ENCODE measurements at places on chromosomes 2 and 18.

DNA sequence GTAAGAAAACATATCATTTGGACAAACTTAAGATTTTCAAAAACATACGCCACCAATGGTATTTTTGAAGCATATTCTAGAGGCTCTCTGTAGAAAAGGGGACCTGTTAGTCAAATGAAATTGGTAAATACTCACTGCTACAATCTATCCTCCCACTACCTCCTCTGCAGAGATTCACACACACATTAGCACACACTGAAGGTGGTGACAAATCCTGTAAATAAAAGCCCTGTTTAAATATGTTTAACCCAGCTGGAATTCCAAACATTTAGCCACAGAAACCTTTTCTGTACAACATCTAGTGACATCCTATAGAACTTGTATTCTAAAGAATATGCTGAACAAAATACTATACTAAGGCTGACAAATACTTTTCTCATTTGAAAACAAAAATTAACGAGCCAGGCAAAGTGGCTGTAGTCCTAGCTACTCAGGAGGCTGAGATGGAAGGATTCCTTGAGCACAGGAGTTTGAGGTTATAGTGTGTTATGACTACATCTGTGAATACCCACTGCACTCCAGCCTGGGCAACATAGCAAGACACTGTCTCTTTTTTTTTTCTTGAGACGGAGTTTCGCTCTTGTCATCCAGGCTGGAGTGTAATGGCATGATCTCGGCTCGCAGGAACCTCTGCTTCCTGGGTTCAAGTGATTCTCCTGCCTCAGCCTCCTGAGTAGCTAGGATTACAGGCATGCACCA, 25.9 kb downstream of the ALS2 start:
- DNase-seq = no peak

DNA sequence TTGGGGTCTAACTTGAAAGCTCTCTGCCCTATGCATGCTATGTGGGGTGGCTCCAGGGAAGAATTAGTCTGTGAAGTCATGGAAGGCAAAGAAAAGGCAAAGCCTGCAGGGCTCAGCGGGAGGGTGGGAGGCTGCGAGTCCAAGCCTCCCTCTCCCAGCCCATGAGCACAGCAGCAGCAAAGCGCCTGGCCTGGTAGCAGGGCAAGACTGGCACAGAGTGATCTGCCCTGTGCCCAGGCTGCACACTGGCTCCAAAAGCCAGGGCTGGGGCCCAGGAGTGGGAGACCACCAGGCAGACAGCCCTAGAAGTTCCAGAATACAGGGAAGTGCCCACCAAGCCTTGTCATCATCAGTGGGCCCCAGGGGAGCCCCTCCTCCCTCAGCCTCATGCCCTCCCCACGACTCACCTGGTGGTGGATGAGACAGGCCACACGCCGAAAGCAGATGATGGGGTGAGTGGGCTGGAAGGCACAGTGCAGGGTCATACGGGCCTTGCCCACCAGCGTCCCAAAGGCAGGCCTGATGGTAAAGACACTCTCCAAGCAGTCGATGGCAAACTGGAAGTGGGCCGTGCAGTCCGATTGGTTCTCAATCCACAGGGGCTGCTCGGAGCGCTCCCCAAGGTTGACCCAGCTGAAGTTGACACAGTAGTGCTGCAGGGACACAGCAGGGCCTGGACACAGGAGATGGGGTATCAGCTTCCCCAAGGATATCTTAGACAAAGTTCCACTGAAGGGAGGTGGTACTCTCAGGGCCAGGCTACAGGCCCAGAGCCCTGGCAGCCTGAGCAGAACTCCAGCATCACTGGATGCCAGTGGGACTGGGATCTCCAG, 12.1 kb downstream of the CFAP65 start:
- no peak for DNase-seq

DNA sequence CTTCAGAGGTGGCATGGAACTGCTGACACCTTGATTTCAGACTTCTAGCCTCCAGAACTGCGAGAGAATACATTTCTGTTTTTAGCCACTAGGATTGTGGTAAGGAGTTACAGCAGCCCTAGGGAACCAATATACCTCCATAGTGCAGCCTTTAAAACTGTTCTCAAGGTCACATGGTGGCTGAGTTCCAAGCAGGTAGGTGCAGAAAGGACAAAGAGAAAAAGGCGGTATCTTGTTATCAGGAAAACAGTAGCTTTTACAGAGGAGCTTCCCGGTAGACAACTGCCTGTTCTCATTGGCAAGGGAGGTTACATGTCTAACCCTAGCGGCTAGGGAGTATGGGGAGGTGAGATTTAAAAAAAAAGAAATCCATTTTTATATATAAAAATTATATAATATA, 96.2 kb upstream of the BCL2L11 start:
- DNase-seq = no peak

GRCh38 chr2:121501031-121501430, 29.6 kb upstream of the RNU4ATAC start:
- DNase-seq = no peak

DNA sequence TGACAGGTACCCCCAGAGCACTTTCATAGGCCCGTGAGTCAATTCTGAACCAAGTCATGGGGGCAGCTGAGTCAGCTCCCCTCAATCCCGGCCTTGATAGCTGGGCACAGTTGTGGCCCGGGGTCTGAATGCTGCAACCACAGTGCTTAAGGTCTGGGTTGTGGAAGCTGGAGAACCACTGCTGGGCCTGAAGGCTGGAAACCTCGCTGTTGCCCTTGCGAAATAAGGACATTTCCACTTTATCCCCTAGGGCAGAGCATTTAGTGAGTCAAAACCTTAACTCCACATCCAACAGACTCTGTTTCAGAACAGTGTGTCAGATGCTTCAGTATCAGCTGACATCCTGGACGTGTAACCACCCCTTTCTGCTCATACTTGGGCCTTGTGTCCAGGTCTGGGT, 58.6 kb downstream of the SP110 start:
- DNase-seq = no peak

DNA sequence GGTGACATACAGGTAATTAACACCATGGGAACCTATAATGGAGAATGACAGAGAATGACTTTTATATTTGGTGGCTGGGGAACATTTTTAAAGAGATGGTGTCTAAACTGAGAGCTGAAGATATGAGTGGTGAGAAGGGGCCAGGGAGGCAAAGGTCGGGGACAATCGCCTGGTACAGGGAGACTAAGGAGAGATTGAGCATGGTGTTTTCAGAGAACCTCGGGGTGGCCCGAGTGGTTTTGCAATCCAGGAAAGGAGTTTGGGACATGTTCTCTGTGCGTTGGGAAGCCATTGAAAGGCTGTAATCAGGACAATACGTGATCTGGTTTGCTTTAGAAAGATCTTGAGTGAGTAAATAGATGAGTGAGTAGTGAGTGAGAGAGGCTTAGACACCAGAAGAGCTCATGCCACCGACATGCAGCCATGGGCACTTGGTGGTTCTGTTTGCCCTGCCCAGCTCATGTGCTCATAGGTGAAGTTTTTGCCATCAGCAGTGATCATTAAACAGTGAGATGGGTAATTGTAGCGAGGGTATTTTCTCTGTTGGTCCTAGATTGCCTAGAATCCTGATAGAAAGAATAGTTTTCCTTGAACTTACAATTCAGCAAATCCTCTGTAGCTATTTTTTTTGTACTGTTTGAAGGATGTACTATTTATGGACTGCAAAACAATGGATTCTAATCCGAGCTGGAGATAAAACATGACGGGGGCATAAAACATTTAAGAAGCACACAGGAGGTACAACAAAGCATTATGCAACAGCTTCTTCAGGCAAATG, 114.7 kb downstream of the SH3RF3 start:
- no peak for DNase-seq

GRCh38 chr2:236440110-236440881, 129.3 kb upstream of the ACKR3 start:
- DNase-seq = no peak

GRCh38 chr18:37253394-37254235, 312.0 kb downstream of the CELF4 start:
- DNase-seq = no peak

DNA sequence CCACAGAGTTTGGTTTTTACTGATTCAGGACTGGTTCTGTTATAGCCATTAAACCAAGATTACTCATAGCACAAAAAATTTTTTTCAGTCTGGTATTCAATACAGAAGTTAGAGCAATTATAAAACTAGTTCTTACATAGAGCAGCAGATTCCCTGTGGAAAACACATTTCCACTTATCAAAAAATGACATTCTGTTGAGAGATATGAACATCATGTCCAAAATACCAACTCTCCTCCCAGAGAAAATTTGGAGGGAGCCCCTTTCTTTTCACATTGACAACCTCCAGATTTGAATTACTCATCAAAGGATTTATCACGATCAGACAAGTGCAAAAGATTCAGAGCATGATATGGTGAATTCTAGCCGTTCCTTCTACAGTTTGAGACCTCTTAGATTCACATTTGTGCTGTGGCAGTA, 126.8 kb upstream of the SERPINE2 start:
- no peak for DNase-seq

DNA sequence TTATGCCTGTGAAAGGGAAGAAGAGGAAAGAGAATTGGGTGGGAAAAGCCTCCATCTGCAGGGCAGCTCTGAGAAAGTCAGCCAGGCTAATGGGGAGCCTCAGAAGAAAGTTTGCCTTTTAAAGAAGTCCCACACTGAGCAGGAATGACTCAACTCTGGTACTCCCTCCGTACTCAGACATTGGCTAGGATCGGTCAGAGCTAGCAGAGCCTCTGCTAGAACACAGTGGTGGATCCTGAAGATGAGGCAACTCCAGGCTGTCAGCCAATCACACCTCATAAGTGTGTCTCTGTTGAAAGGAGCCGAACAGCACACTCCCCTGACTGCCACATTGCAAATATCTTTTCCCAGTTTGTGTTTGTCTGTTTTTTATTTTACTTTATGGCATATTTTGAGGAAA, 96.9 kb downstream of the HNRNPLL start:
- DNase-seq = no peak

DNA sequence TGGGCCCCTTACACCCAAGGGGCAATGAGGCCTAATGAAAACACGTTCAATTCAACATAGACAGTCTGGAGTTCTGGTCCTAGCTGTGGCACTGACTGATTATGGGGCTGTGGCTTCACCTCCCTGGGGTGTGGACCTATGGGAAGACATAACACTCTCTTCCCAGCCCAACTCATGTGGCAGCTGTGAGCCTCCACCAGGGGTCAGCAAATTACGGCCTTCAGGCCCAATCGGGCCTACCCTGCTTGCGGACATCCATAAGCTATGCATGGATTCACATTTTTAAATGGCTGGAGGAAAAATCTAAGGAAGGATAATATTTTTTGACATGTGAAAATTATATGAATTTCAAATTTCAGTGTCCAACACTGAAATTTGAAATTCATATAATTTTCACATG, 101.3 kb downstream of the LOXHD1 start:
- peak; percentile 10 for DNase-seq

- no peak for DNase-seq
These were observed 34.2 kb downstream of the SCTR start for GRCh38 chr2:119490106-119490505.

DNA sequence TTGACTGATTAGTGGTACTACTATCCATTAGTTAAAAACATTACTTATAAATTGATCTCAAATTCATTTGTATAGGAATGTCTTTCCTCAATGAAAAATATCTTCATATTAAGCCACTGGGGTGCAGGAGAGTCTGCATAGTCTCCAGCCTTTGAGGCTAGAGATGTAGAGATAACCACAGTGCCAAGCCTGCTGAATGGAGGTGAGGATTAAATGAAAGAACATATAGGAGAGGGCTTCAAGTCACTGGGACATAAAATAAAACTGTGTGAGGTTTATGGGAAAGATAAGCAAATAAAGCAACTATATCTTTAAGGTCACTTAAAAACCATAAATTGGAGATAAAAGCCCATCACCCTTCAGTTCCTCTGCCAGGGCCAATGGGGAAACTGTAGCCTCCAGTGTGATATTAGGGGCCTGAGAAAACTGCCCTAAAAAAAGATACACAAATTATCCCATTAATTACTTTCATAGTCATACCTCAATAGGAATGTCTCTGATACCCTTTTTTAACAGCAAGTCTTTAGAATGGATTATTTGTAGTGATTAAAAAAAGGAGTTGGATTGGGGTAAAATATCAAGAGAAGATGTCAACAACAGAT, 27.6 kb downstream of the GALNT3 start:
- DNase-seq = no peak

GRCh38 chr18:7633171-7633570, 66.1 kb downstream of the PTPRM start:
- DNase-seq = no peak

- no peak for DNase-seq
These were observed 68.6 kb downstream of the SMIM21 start for GRCh38 chr18:75358928-75359327.

- no peak for DNase-seq
These were observed 179.6 kb upstream of the ALKAL2 start for GRCh38 chr2:467543-467891.

GRCh38 chr18:63336366-63337099, 17.0 kb upstream of the BCL2 start:
- no peak for DNase-seq

DNA sequence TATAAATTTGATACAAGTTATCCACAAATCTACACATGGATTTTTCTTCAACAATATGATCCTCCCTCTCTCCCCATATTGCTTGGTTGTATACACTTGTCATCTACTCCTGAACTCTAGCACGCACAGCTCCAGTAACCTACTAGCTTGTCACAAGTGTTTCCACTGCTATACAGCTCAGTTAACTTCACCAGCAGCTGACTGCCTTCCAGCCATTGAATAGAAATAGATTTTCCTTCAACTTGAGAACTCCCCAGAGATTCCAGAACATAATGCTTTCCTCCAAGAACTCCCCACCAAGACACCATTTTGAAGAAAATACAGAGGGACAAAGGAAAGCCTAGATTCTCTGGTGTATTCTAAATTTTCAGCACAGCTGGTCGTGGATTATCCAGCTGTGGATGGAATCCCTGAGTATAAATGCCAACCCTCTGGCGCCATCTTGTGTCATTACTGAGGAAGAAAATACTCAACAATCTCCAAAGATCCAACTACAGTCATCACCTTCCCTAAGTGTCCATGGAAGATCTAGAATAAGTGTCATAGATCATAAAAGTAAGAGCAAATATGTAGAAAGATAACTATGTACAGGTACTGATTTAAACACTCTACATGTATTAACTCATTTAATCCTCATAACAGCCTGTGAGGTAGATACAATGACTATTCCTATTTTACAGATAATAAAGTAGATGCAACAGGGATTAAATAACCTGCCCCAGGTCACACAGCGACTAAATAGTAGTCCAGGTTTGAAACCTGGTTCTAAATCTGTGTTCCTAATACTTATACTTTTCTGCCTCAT, 156.7 kb downstream of the ARHGAP28 start:
- peak; percentile 9 for DNase-seq

DNA sequence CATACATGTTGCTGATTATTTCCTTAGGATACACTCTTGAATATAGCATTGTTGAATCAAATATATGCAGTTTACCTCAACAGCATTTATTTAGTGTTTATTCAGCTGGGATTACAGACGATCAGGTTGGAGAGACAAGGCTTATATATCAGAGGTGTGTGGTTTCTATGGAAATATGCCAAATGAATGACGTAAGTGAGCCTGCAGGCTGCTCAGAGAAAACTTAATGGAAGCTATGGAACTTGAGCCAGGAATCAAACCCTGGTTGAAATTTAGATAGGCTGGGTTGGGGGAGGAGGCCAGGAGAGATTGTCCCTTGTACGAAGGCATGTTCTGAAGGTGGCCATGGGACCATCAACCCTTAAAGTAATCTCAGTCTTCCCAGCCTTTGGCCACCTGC, 79.5 kb downstream of the INPP4A start:
- DNase-seq = no peak

GRCh38 chr2:109662889-109663288, 48.7 kb downstream of the SOWAHC start:
- no peak for DNase-seq

Data from CD4-positive, CD25-positive, alpha-beta regulatory T cell (primary cell).